ENCODE measurements at places on chromosomes 2 and 18.

- peak; percentile 7 for DNase-seq
Observed at GRCh38 chr2:71930049-71930681, 217.5 kb downstream of the CYP26B1 start.

- no peak for DNase-seq
Observed at GRCh38 chr2:19048593-19049266, 309.7 kb downstream of the OSR1 start.

GRCh38 chr2:48320742-48321141 lies 209.2 kb upstream of the STON1 start:
- DNase-seq = no peak

DNA sequence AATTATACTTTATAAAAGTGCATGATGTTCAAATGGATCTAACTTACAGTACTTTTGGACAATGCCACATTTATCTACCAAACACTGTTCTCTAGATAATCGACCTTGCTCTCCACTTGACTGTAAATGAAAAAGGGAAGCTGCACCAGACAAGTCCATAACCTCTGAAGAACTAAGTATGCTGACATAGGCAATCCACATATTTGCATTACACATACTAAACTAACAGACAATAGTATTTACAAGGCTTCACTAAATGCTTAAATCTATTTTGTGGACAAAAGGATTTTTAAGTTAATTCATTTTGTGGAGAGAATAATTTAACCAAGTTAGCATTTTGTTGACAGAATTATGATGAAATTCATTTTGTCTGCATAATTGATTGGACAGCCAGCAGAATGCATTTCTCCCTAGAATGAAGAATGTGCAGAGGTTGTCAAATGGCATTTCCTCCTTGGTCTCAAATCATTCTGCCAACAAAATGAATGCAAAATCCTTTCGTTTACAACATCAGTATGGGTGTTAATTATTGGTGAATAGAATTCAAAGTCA lies 520.9 kb downstream of the CPS1 start:
- no peak for DNase-seq

- no peak for DNase-seq
Observed at GRCh38 chr2:69734035-69734611, 7.8 kb upstream of the ANXA4 start.

- no peak for DNase-seq
Observed at GRCh38 chr2:144411473-144411872, 108.4 kb downstream of the ZEB2 start.

- DNase-seq = no peak
Observed at GRCh38 chr2:163605779-163606178, 130.0 kb downstream of the FIGN start.

DNA sequence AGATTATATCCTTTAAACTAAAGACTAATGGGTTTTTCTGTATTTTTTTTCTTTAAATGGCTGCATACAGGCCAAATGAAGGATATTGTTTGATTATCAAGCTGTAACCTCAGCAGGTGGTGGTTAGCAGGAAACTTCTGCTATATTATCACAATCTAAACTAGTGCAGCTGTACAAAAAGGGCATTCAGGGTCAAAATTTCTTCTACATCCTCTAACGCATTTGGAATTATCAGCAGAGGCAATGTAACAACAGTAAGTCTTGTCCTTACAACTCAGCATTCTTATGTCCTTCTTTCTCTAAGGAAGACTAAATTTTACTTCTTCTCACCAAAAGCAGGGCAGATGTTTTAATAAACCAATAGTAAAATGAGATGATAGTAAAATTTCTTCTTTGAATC lies 135.8 kb upstream of the FN1 start:
- DNase-seq = no peak

- no peak for DNase-seq
Observed at GRCh38 chr2:223835701-223836532, 1.5 kb downstream of the AP1S3 start.

DNA sequence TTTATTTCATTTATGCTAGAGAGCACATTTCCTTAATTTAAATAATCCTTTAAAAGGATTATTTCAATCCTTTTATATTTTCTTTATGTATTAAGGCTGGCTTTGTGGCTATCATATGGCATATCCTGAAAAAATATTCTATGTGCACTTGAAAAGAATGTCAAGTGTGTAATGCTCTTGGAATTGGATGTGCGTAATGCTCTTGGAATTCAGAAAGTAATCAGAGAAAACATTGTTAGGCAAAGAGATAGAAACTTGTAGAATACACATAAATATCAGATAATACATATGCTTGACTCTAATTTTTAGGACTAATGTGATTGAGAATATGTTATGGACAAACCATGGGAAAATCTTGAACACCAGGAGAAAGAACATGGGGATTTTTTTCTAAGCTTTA lies 197.5 kb upstream of the COL3A1 start:
- DNase-seq = no peak

GRCh38 chr18:36187193-36187825 lies at the start of gene MOCOS:
Gene MOCOS, plus strand, starts transcription at chr18:36187497. Its CDS starts 43 bp downstream, at chr18:36187540.
- DNase-seq = peak; percentile 60

DNA sequence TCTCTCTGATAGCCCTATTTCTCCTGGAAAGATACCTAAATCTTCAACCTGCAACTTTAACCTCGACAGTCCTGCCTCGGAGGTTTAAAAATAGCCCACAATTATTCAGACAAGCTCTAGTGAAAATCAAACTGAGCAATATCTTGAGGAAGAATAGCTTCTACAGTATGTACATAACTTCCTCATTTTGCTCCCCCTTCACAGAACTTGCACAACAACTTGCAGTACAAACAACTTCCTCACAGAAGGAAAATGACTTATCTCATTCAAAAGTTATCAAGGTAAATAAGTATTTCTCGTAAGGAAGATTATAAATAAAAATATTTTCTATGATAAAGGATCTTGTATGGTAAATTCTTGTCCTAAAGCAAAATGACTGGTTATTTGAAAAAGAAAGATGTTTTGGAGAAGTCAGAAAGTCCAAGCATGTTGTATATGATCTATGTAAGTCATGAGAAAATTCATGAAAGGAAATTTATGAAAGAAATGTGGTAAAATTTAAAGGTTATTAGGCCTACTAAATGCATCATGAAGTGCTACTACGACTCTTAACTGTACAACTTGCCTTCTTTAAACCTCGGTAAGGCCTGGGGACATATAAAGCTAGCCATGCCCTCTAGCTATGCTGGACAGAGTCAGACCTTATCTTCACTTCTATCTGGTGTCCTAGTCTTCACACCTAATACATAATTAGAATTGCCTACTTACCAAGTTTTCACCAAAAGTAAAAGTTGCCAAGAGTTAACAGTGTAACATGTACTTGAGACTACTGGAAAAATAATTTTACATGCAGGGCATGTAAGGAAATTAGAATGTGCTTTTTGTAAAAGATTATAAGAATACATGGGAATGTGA lies 394.5 kb downstream of the DLGAP1 start:
- DNase-seq = no peak

DNA sequence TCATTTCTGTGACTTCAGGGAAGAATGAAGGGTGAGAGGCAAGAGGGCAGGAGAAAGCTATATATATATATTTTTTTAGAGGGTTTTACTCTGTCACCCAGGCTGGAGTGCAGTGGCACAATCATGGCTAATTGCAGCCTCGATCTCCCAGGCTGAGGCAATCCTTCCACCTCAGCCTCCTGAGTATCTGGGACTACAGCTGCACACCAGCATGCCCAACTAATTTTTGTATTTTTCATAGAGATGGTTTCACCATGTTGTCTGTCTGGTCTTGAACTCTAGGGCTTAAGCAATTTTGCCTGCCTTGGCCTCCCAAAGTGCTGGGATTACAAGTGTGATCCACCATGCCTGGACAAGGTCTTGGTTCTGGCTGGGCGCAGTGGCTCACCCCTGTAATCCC lies 3.4 kb downstream of the ATIC start:
- DNase-seq = no peak

DNA sequence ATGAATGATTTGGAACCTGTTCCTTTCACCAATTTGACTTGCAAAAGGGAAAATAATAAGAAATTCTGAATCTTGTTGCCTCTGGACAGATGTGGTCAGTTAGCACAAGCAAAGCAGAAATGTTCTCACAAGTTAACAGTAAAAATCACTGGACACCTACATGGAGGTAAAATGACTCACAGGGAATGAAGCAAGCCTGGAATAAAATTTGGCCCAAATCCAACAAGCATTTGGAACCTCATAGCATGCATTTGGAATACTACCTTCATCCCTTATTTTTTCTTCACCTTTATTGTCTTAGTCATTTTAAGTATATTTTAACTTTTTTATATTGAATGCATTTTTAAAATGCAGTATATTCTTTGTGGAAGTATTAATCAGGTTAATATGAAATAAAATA lies 602.9 kb downstream of the ARHGAP15 start:
- peak; percentile 53 for DNase-seq

- no peak for DNase-seq
Observed at GRCh38 chr18:29969876-29970275, 1072.7 kb downstream of the DSC3 start.

DNA sequence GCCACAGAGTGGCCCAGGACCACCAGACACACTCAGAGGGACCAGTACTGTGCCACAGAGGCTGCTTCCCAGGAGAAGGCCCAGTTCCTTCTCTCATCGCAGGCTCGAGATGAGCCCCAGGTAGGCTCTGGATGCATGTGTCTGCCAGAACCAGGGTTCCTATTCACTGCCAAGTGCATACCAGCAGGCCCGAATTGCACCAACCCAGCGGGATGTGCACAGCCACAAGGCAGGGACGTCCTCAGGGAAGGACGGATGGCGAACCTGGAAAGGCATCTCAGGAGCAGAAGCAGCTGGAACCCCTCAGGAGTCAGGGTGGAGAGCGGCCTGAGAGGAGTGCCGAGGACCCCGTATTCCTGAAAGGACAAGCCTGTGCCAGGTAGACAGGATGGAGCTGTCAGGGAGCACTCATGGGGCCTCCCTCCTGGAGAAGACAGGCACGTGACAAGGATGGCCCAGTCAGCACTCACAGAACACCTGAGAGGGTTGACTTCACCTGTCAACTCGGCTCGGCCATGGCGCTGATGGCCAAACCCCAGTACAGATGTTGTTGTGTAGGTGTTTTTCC lies 73.7 kb downstream of the PTGR3 start:
- no peak for DNase-seq

DNA sequence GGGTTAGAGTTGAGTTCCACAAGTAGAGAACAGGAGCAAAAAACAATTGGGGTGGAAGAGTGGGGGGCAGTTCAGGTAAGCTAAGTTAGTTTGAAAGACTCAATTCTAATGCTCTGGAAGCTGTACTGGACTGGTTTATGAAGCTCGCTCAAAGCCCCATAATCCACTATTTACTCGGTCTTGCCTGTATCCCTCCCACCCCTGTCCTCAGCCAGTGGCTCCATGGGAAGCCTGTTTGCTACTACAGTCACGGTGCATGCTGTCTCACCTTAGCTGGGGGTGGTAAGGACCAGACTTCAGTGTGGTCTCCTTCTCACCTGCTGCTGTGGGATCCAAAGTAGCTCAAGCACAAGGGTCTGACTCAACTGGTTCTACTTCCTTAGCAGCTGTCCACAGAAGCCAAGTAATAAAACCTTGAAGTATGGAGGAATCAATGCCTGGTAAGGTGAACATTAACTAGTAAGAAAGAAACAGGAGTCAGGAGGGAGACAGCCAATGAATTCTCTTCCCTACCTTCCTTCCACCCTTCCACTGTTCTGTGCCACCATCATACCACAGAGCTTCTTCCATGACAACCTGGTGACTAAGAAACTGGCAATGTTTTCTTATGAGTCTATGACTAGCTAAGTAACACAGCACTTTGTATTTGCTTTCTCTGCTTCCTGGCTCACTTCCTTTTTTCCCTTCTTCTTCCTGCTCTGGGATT lies 230.8 kb downstream of the SRBD1 start:
- DNase-seq = no peak

DNA sequence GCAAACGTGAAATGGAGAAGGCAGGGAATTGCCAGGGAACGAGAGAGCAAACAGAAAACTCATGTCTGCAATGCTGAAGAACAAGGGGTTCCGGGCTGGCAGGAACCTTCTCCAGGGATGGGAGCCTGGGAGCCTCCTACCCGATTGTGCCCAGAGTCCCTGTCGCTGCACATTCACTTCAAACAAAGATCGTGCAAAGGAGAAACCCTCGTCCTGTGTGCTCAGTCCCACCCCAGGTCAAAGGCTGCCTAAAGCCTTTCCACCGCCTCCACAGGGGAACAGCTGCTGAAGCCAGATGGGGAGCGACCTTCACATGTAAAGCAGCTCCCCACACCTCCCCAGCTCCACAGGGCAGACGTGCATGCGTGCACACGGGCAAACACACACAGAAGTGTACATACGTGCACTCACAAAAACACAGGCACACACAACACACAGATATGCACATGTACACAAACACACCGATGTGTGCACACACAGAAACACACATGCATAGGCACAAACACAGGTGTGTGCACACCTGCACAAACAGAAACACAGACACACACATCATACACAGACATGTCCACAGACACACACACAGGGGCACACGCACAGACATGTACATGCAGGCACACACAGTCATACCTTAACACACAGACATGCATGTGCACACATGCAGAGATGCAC lies 460.1 kb upstream of the SALL3 start:
- no peak for DNase-seq

GRCh38 chr2:186959486-186959885 lies 110.5 kb upstream of the ZSWIM2 start:
- no peak for DNase-seq

GRCh38 chr2:226862623-226863022 lies 26.8 kb downstream of the RHBDD1 start:
- no peak for DNase-seq

DNA sequence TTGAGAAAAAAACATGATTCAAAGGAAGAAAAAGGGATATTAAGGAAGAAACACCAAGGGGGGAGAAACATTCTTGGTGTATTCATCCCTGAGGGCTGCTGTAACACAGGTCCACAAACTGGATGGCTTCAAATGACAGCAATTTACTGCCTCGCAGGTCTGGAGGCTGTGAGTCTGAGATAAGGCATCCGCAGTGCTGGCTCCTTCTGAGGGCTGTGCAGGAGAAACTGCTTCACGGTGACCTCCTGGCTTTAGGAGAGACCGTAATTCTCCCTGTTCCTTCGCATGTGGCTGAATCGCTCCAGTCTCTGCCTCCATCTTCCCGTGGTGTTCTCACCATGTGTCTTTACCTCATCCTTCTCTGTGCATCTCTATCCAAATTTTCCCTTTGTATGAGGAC lies 490.7 kb downstream of the EIPR1 start:
- DNase-seq = no peak

GRCh38 chr18:46433121-46433826 lies 223.7 kb downstream of the LOXHD1 start:
- no peak for DNase-seq

GRCh38 chr2:4673025-4673489 lies 969.7 kb downstream of the DCDC2C start:
- peak; percentile 78 for DNase-seq

- DNase-seq = no peak
Observed at GRCh38 chr2:2974982-2975381, 402.6 kb downstream of the EIPR1 start.

GRCh38 chr2:12587729-12588522 lies 128.8 kb upstream of the TRIB2 start:
- no peak for DNase-seq

GRCh38 chr2:62570861-62571698 lies 65.1 kb upstream of the TMEM17 start:
- DNase-seq = no peak

- no peak for DNase-seq
Observed at GRCh38 chr2:98637401-98638147, 29.2 kb downstream of the UNC50 start.
